ENCODE measurements at places on chromosomes 16 and 17.

- DNase-seq = no peak
These were observed 13.4 kb upstream of the HERPUD1 start for GRCh38 chr16:56918467-56919012.

- no peak for DNase-seq
These were observed 35.6 kb downstream of the CCDC42 start for GRCh38 chr17:8709006-8709405.

GRCh38 chr17:44314031-44314430 is 5.6 kb downstream of the RUNDC3A start:
- DNase-seq = no peak

GRCh38 chr16:16014329-16015224 is 65.2 kb downstream of the ABCC1 start:
- DNase-seq = no peak

GRCh38 chr16:56999409-57000270 is 10.3 kb downstream of the NLRC5 start:
- DNase-seq = no peak

GRCh38 chr16:86296256-86296655 is 214.1 kb upstream of the FOXF1 start:
- no peak for DNase-seq

- no peak for DNase-seq
These were observed 18.3 kb downstream of the VPS53 start for GRCh38 chr17:696369-696768.

DNA sequence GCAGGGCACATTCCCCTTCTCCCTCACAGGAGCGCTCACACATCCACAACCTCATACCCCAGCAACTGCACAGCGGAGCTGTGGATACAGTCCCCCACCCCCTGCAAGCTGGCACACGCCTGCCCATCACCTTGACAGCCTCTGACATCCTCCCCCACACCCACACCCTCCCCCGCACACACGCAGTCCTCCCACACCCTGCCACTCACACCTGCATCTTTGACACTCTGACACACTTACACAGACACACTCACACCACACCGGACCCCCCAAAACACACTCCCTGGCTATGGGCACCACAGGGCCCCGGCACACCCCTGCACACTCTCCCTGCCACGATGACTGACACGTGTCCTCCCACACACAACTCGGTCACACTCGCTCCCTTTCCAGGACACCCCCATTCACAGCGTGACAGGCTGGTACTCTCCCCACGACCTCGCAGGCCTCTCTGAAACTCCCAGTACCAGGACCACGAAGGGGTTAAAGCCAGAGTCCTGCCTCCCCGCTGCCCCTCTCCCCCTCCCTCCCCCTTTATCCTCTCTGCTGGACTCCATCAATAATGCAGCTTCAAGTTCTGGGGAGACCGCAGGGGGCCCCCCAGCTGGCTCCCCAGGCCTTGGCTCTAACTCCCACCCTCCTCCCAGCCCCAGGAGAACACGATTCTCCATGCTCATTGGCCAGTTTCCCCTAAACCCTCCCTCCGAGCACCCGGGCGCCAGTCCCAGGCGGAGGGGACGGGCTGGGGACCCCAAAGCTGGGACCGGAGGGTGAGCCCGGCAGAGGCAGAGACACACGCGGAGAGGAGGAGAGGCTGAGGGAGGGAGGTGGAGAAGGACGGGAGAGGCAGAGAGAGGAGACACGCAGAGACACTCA is at the start of gene PPP1R1B:
Gene PPP1R1B, plus strand, starts transcription at position 782 of the 876 bp plus-strand sequence. CDS start 441 bp downstream, outside the sequence.
- peak; percentile 80 for DNase-seq

- DNase-seq = no peak
These were observed 131.3 kb downstream of the KCNJ18 start for GRCh38 chr17:21823643-21824042.

DNA sequence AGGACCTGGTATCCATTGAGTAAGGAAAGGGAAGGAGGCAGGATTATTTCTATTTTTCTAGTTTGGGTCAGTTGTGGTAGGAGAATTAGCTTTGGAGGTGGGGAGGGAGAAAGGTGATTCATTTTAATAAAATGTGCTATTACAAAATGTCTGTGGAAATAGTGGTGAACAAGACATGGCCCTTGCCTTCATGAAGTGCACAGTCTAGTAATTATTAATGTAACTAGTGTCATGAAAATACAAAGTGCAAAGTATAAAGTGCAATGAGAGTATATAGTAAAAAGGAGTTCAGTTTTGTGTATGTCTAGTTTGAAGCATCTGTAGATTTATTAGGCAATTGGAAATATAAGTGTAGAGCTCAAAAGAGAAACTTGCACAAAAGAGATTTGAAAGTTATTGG is 11.9 kb downstream of the NFATC3 start:
- no peak for DNase-seq

DNA sequence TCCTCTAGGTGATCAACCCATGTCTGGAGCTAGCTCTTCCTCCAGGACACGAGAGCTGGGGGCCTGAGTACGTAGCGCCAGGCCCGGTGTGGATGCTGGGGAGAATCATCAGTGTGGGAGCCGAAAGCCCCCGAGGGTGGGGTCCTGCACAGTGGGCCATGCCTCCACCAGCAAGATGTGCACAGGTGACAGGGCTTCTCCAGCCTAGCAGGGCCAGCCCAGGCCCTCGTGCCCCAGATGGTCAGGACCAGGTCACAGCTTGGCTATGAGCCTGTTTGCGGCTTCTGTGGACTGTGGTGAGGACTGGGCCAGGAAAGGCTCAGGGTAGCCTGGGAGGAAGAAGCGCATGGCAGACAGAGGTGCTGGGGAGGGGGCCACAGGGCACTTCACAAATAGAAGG is 7.8 kb downstream of the MPG start:
- no peak for DNase-seq

DNA sequence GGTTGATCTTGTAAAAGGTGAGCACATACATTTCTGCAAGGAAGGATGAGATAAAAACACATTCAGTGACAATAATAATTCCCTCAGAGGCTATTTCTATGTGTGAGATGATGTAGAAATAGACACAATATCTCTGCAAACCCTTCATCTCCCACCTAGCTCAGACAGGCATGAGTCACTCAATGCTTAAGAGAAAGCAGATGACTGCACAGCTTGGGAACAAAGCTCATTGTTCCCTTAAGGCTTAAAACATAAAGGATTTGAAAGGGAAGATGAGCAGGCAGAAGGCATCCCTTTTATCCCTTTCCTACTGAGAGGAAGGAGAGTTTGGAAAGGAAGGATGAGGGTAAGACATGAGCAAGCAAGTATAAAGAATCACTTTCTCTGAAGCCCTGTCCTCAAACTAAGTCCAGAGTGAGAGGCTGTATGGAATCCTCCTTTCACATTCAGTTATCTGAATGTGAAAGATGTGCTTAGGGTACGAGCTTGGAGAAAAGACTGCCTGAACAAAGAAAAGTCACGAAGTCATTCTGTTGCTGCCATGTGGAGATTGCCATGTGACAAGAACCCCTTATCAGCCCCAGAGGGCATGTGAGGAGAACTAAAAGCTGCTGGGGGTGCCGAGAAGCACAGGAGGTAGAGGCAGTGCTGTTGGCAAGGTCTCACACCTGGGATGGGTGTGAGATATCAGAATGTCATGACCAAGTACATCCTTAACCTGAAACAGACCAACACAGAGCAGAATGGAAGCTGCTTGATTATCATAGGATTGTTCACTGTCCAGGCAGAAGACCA is 58.2 kb downstream of the CNTNAP4 start:
- no peak for DNase-seq

- DNase-seq = no peak
These were observed 294.7 kb downstream of the SEC14L1 start for GRCh38 chr17:77435272-77436057.

DNA sequence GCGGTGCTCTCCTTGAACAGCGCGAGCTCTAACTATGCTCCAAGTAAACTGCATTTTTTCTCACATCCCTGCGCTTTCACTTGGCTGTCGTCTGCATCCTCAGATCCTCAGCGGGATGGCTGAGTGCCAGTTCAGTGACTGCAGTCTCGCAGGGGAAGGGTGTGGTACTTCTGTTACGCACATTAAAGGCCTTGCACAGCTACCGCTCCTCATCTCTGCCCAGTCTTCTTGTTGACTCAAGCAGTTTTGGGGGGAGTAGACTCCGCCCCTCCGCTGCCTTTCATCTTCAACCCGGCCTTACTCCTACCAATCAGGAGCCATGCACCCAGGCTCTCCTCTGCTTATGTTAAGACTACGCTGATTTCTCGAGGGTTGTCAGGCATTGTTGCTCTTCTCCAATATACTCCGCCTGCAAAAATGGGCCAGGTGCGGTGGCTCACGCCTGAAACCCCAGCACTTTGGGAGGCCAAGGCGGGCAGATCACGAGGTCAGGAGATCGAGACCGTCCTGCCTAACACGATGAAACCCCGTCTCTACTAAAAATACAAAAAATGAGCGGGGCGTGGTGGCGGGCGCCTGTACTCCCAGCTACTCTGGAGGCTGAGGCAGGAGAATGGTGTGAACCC is 10.0 kb downstream of the ATP5PD start:
- no peak for DNase-seq

GRCh38 chr17:263271-263670 is 81.8 kb upstream of the DOC2B start:
- DNase-seq = no peak

GRCh38 chr17:4506175-4506813 is 7.6 kb downstream of the SPNS2 start:
- no peak for DNase-seq
